ENCODE measurements at places on chromosomes 3 and 15.

DNA sequence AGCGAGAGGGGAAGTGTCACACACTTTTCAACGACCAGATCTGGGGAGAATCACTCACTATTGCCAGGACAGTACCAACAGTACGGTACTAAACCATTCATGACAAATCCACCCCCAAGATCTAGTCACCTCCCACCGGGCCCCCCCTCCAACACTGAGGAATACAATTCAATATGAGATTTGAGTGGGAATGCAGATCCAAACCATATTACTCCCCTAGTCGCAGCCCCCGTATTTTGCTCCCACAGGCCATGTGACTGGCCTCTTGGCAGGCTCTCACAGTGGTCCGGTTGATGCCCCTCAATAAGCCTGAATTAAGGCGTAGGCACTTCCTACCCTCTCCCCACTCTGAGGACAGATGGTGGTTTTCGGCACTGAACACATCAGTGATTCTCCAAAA, 45.4 kb upstream of the PYDC2 start:
- DNase-seq = no peak

- DNase-seq = no peak
Observed at GRCh38 chr3:184525337-184526087, 36.1 kb upstream of the EPHB3 start.

DNA sequence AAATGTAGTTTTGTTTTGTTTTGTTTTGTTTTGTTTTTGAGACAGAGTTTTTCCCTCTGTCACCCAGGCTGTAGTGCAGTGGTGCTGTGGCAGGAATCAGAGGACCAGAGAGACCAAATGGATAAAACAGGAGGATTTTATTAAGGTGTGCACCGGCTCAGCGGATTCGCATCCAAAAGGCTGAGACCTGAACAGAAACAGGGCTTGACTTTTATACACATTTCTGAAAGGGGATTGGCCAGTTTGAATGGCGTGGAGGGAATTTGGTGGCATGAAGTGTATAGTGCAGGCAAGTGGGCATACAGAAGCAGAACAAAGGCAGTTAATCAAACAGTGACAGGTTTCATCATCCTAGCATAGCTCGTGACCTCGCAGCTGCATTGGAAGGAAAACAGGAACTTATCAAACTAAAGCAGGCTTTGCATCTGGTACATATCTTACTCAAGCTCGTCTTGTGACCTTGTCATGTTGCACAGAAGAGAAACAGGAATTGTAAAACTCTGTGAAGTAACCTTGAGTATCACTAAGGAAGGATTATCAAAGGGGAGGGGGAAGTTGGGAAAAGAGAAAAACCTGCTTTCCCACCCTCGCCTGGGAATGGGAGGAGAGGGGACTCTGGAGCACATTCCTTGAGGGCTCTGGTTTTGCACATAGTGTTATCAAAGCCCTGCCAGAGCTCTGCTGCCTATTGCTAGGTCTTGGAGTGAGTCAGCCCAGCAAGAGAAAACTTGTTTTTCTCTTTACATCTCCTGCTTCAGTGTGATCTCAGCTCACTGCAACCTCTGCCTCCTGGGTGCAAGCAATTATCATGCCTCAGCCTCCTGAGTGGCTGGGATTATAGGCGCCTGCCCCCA, 38.5 kb downstream of the C3orf62 start:
- peak; percentile 81 for DNase-seq

GRCh38 chr15:24879492-24879891, 75.3 kb upstream of the SNRPN start:
- no peak for DNase-seq

DNA sequence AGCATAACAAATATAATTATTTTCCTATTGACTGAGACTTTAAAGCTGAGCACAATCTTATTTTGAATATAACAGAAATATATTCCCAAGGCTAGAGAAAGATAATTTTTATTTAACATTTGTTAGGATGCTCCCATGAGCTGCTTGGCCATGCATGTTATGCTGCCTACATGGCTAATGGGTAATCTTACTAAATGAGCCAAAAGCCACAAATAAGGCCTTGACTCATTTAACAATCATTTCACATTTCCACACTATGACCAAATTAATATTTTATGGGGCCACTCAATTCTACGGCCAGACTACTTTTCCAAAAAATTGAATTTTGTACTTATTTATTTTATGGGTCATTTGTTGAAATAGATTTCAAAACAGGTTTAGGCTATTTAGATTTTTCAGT, 141.7 kb downstream of the MEIS2 start:
- DNase-seq = no peak

DNA sequence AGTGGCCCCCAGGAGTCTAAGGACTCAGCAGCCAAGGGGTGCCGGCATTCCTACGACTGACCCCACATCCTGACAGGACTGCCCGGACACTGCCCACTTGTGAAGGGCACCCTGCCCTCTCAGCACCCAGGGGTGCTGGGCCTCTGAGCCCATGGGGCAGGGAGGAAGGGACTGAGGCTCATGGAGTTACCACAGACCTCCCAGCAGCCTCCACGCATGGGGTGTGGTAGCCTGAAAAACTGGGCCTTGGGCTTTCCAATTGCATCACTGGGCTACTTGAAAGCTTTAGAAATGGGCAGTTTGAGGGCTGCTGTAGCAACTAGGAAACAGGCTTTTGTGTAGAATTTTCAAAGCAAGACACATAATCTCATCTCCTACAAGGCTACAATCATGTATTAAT, 13.2 kb downstream of the TKT start:
- DNase-seq = no peak
